ENCODE measurements at places on chromosomes 4 and X.
A peak's percentile ranks its signal among the peaks of the same experiment; 100 is the strongest.

- DNase-seq: no peak
Measured at GRCh38 chrX:49277535-49277830, 7.9 kb downstream of the PPP1R3F start.

DNA sequence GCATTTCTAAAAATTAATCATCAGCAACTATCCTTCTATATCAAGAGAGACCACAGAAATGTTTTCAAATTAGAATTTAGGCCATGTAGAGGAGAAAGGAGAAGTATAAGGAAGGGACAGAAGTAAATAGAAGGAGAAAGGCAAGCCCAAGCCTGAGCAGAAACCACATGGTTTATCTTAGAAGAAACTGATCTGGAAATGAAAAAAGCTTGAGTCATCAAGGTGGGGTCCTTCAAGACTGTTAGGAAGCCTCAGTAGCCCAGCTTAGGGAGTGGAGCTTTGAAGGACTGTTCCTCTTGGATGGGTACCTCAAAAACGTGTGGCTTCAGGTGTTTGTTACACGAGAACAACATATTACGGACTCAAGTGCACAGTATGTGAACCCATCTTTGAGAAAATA, 4.5 kb downstream of the BMX start:
- DNase-seq: no peak

GRCh38 chr4:28490669-28491068, 1630.0 kb downstream of the STIM2 start:
- no peak for DNase-seq

DNA sequence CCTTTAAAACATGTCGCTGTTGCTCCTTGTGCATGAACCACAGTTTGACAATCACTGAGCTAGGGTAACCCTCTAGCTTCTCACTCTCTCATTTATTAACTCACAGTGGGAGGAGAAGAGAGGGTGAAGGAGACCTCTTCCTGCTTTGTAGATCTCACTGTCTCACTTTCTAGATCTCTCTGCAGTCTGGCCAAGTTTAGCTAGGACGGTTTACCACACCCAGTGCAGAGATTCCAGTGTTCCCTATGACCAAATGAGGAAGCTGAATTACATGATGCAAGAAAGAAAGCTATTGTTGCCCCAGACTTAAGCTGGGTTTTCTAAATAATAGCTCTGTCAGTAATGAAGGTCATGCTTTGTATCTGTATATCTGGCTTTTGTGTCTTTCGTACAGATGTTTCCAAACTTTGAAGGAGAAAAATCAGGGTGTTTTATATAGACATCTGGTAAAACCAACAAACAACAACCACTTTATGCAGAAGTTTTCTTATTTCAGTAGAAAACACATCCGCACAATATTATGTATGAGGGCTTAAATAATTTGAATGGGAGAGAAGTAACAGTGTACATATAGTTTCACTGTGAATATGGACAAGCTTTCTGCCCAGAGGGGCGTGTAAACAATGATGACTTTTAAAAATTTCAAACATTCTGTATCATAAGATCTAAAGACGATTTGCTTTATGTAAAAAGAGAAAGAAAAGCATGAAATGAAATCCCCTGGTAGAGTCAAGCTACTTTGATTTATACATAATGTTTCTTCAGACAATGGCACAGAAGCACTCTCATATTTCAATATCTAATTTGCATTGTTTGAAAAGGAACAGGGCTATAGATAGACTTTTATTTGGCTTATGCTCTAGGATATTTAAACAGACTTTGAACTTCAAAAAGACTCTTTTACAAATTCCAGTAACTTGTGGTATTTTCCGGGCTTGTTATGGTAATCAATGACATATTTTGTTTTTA, 582.3 kb downstream of the FSTL5 start:
- no peak for DNase-seq

DNA sequence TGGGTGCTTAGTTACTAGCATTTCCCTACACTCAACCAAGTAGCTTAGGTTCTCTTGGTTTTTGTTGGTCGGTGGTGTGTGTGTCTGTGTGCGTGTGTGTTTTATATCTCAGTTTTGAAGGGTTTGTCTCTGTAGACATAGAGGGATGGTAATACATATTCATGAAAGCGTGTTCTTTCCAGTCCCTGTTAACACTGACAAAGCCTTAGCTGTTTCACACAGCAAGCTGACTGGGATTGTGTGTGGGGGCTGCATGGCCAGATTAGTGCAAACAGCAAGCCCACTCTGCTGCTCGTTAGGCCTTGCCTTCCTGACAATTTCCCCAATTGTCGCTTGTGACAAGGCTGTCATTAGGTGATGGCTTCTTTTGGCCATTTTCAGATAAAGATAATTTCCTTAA, 43.9 kb downstream of the ALPK1 start:
- no peak for DNase-seq

GRCh38 chr4:6250235-6250983, 19.2 kb upstream of the WFS1 start:
- DNase-seq: peak; percentile 64

DNA sequence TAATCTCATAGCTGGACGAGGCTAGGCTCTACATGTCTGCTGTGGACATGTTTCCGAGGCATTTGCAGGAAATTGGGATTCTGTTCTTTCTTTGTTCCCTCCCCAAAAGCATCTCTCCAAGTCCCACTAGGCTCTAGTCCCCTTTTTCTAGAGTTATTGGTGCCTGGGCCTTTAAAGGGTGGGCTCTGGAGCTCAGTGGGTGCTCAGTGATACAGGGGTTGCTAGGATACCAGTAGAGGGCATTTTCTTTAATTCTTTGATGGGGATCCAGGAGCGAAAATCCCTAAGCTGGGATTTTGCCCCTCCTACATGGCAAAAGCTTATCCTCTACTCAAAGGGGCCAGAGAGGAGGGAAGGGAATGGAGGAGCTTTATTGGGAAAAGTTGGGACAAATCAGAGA, 34.2 kb downstream of the ARHGEF9 start:
- DNase-seq: no peak

DNA sequence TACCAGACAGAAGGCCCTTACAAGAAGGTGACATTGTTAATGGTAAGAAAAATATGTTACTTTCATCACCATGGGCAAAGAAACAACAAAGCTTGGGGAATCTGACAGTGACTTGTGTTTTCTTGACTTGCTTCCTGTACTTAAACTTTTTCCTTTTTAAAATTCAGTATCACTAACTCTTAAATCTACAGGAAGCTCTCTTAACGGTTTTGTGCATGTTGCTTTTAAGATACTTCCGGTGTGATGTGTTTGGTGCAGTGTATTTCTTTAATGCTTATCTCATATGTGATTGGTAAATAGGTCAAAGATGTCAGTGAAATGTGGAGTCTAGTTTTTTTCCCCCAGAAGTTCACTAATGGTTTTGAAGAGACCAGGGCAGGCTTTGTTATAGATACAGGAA, 45.2 kb downstream of the ADH5 start:
- DNase-seq: no peak

DNA sequence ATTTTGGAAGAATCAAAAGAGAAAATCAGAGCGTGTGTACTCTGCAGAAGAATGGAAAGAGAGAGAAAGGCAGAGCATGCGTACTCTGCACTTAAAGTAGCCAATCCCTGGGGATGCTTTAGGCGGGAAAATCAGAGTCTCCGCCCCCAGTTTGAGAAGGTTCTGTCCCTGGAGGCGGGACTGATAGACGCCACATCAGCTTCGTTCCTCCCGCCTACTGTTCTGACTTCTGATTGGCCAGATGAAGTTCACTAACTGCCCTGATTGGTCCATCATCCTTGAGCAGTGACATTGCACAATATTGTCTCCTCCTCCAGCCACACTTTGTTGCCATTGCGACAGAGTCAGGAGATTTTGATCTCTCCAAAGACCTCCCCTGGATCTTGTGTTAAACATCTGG, 23.8 kb downstream of the SSX1 start:
- DNase-seq: no peak

GRCh38 chr4:8549352-8549931, 30.8 kb upstream of the GPR78 start:
- DNase-seq: no peak

GRCh38 chr4:132328761-132329160, 820.3 kb upstream of the PCDH10 start:
- no peak for DNase-seq

GRCh38 chr4:19657856-19658255, 593.8 kb upstream of the SLIT2 start:
- no peak for DNase-seq

DNA sequence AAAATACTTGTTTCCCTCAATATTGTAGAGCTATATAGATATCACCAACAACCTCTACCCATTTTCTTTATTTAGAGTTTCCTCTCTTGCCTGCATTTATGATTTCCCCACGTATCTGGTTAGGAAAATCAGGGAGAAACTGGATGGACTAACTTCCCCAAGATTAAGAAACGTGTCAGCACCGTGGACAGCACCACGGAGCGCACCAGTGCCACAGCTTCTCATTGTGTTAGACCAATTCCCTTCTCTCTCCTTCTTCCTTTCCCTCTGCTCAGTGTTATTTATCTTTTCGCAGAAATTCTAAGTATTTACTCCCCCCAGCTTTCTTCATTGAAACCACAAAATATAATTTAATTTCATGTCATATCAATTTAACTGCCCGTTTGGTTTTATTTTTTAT, 568.6 kb upstream of the BOD1L1 start:
- DNase-seq: no peak

DNA sequence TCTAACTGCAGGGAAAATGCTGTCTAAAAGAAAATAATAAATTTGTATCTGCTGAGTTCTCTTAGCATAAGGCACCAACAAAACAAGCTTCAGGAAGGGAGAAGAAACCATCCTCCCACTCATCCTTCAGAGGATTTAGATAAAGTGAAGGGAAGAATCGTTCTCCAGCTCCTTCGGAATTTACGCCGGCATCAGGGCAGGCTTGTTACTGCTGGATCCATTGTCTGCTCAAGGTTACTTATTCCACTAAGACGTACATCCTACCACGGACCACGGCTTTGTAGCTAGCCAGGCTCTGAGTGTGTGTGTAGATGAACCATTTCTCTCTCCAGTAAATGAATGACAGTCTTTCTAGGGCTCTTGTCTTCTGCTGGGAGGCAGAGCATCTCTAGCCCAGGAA, 60.4 kb downstream of the HAND2 start:
- no peak for DNase-seq

DNA sequence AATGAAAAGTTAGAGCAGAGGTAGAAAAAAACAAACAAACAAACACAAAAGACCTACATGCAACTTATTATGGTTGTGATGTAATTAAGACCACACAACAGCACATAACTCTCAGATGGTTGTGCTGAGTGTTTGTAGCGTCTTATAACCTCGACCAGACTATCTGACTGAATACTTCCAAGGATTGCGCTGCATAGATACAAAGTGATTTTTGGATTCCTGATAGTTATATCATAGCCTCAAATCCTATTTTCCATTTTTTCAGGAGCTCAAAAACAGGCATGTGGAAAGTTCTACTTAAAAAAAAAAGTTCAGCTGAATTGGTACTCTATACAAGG, 236.1 kb downstream of the SPRY1 start:
- no peak for DNase-seq

- no peak for DNase-seq
Measured at GRCh38 chr4:55393461-55394320, 2.1 kb upstream of the TMEM165 start.

DNA sequence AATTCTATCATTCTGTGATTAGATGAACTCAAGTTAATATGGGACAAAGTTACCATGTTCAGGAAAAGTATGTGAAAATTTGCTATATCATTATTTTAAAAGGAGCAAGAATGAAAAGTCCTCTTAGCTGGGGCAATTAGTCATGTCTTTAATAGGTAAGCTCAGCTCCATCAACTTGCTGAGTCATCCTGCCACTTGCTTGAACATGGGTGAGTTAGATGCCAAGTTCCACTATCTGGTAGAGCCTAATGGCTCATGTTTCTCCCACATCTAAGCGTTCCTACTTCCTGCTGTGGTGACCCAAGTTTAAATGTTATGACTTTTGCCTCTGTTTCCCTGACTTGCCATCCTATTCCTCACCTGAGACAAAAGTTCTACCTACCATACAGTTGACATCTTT, 276.8 kb downstream of the ZNF674 start:
- no peak for DNase-seq

GRCh38 chr4:153618833-153619232, 65.2 kb upstream of the TLR2 start:
- DNase-seq: no peak

GRCh38 chr4:152100379-152101201, 339.8 kb upstream of the GATB start:
- no peak for DNase-seq

GRCh38 chr4:105632599-105632998, 75.9 kb downstream of the INTS12 start:
- DNase-seq: no peak

- DNase-seq: no peak
Measured at GRCh38 chr4:120418146-120418545, 351.5 kb upstream of the MAD2L1 start.

- DNase-seq: no peak
Measured at GRCh38 chr4:94852616-94853015, 94.9 kb downstream of the BMPR1B start.

DNA sequence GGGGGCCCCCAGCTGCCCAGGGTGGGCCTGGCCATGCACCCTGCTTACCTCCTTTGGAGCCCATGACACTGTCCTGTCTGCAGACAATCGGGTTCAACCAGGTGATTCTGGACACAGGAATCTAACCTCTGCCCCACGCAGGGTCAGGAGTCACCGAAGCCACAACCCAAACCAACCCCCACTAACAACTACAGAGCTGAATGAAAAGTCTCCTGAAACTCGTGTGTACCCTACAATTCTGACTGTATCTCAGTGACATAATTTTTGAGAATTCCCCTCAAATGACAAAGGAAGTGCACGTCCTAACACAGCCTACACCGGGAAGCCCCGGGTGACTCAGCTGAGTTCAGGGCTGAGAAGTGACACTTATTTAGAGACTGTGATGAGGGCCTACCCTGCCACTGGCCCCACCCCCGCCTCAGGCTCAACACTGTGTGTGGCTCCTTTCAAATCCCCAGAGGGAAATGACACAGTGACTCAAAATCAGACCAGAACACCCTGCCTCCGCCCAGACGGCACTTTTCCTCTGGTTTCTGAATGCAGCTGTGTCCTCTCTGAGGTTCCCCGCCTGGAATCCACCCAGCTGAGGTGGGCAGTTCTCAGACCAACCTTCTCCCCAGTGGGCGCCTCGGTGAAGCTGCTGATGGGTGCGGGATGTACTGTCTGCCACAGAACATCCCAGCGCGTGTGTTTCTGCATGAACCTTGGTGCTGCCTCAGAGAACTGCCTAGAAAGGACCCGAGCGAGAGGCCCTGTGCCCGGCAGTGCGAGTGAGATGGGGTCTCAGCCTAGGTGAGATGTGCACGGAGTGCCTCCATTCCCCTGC, 9.9 kb downstream of the TNIP2 start:
- DNase-seq: no peak

GRCh38 chr4:10118048-10119004, 1.7 kb upstream of the WDR1 start:
- DNase-seq: no peak

- DNase-seq: peak; percentile 2
Measured at GRCh38 chrX:40922307-40922706, 162.9 kb upstream of the USP9X start.
